ENCODE measurements at places on chromosomes 6 and 20.

DNA sequence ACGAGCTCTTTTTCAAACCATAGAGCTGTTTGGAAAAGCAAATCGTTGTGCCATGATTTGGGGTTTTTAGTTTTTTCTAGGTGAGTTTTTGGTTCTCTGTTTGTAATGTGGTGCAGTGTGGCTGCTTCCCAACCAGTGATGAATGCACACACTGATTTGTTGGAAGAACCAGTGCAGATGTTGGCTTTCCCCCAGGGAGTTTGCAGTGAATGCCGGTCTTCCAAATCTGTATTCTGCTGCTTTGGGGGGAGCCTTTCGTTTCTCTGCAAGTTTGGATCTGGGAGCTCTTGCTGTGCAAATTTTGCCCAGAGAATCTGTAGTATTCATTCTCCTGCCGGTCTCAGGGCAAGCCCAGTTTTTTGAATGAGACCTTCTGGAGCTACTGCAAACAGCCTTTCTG lies 14.5 kb downstream of the HECA start:
- no peak for DNase-seq

GRCh38 chr6:149094156-149094555 lies 223.4 kb upstream of the TAB2 start:
- no peak for DNase-seq

DNA sequence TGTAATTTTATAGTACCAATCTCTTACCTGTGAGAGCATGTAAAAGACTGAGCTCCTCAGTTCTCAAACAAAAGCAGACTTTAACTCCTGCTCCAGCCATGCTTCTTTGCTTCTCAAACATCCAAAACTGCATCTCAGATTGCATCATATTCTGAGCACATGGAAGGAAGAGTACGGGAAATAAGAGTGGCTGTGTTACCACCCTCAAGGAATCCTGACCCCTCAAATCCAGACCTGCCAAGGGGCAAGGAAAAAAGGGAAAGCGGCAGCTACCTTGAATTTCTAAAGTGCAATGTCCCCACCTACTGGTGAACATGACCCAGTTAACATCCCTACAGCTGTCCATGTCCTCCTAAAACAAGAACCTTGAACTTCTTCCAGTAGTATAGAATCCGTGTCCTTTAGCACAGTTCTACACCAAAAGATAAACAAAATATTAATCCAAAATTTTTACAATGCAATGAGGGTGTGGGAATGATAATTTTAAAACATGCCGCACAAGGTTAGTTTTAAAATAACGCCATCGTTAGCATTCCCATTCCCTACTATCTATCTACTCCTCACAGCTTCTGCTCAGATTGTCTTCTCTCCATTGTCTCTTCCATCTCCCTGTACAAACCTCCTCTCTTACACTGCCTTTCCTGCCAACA lies 34.1 kb upstream of the HLA-DQB1 start:
- peak; percentile 25 for DNase-seq

GRCh38 chr6:82179415-82179814 lies 68.1 kb downstream of the IBTK start:
- DNase-seq: no peak

DNA sequence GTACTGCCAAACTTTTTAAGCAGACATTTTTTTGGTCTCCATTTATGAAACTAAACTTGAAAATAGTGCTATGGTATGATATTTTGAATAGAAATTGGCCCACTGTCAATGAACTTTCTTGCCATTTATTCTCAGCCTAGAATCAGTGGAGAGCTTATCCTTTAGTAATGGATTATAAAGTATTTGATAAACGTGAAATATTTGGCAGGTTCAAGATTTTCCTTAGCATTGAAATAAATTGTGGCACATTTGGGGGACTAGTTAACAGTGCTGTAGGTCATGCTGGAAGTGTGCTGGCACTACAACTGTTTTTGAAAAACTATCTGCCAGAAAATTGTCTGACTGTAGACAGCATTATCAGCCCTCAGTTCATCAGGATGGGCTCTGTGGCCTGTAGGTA lies 2.1 kb downstream of the PRSS35 start:
- no peak for DNase-seq
